ENCODE measurements at places on chromosomes 5 and 9.

- DNase-seq: no peak
Observed at GRCh38 chr9:18109675-18110074, 364.3 kb upstream of the ADAMTSL1 start.

DNA sequence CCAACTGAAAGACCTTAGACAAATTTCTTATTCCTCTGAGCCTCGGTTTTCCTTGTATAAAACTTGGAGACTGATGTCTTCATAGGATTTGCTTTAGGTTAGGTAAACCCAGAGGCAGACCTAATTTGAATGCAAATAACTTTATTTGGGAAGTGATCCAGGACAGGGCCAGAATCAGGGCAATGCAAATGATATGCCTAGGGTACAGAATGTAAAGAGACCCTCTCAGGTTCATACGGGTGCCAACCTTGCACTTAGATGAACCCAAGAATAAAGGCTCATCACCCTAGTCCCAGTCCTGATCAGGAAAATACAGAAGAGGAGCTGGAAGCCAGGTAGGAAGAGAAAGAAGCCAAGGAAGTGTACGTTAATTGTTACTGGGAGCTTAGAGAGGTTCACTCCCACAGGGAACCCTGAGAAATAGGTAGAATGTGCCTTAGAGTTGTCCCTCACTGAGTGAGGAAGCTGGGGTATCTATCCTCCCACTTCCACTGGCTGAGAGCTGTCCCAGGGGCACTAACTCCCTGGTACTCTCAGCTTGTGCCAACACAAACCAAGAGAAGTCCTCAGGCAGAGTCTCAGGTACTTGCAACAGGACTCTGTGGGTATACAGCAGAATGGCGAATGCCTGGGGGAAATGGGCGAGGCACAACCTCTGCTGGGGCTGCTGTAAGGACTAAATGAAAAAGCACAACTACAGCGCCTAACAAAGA lies 3.1 kb upstream of the HK3 start:
- DNase-seq: no peak

- no peak for DNase-seq
Observed at GRCh38 chr9:112495614-112496013, 9.0 kb downstream of the KIAA1958 start.

DNA sequence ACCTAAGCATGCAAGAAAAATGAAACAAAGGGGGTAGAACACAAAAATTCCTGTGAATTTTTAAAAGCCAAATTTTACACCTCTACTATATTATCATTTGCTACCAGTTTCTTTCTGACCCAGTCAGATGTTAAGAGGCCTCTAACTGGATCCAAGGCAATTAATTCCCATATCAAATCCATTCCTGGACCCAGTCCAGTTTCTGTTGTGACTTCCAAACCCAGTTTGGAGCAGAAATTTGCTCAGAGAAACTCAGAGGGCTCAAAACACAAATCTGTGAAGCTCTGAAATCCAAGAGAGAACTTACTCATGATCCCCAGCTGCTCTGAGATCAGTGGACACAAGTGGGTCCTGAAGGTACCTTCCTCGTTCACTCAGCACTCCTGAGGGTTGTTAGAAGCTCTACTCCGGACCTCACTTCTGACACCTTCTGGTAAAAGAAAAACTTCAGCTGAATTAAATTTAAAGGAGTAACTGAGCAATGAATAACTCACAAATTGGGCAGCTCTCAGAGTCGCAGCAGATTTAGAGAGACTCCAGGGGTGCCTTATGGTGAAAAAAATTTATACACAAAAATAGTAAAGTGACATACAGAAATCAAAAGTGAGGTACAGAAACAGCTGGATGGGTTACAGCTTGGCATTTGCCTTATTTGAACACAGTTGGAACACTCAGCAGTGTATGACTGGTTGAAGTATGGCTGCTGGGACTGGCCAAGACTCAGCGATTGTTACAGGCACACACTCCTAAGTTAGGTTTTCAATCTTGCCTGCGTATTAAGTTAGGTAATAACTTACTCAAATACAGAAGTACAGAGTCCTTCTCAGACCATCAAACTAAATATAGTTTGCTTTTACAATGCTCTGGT lies 32.4 kb downstream of the INSL4 start:
- no peak for DNase-seq

DNA sequence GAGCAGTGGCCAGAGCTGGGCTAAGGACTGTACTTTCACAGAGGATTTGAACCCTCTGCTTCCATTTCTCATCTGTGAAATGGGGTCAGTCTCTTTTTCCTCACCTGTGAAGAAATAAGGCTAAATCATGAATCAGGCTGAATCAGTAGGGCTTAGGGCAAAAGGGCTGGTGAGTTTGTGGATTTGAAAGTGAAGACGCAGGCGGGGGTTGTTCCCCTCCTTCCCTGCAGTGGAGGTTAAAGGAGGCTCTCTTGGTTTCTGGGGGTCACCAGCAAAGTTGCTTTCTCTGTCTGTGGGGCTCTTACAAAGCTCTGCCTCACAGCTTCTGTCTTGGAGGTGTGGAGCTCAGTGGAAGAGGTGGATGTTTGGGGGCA lies 17.6 kb upstream of the NDST1 start:
- no peak for DNase-seq

DNA sequence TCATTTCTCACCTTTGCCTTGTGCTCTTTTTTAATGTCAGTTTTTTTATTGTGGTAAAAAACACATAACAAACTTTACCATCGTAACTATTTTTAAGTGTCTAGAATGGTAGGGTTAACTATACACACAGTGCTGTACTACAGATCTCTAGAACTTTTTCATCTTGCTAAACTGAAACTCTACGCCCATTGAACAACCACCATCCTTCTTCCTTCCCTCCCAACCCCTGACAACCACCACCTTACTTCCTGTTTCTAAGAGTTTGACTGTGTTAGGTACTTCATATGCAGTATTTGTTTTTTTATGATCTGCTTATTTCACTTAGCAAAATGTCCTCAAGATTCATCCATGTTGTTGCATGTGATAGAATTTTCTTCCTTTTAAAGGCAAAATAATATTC lies 54.9 kb downstream of the PSAT1 start:
- DNase-seq: no peak

GRCh38 chr9:128191406-128192046 lies at the start of gene CIZ1:
TSS of gene CIZ1 (minus strand) at chr9:128191572. CDS start at chr9:128190857, 715 bp downstream.
- peak; percentile 60 for DNase-seq

- DNase-seq: no peak
Observed at GRCh38 chr5:104569621-104570020, 1007.0 kb upstream of the NUDT12 start.

GRCh38 chr5:180059326-180059725 lies 12.2 kb downstream of the RNF130 start:
- no peak for DNase-seq

DNA sequence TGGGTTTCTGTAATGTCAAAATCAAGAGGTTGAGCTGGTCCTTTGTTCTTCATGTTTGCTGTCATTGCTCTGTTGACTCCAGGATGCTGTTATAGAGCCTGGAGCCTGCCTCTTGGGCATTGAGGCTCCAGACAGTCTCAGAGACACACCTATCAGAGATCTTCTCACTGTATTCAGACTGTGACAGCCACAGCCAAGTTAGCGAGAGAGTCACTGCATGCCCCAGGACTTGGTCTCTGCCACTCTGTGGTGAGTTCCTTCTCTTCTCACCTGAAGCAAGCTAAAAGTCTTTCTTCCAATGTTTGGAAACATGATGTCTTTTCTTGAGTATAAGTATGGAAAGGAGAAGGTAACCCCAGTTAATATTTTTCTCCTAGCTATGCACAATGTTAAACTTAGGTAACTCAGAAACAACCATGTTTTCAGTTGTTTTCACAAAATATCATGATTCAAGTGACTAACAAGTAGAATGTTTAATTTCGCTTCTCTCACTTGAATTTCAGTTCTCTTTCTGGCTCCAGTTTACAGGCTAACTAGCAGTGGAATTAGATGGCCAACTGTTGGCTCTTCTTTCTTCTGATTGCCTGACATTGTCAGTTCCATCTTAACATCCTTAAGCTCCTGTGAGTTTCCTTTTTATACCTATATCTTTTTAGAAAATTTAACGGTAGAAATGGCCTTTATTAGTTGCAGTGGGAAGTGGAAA lies 20.6 kb upstream of the ZFYVE16 start:
- no peak for DNase-seq

DNA sequence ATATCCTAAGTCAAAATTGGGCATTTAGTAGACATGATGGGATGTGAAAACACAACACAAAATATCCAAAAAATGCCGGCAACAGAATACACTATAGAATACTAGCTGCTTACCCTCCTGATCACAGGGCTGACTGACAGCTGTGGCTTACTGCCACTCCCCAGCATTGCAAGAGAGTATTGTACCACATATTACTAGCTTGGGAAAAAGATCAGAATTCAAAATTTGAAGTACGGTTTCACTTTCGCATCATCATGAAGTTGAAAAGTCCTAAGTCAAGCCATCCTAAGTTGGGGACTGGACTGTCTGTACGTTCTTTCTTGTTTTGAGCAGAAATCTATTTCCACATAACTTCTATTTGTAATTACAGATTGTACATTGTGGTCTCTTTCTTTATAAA lies 851.4 kb downstream of the MAT2B start:
- no peak for DNase-seq

GRCh38 chr5:99068944-99069650 lies 140.3 kb upstream of the CHD1 start:
- no peak for DNase-seq

DNA sequence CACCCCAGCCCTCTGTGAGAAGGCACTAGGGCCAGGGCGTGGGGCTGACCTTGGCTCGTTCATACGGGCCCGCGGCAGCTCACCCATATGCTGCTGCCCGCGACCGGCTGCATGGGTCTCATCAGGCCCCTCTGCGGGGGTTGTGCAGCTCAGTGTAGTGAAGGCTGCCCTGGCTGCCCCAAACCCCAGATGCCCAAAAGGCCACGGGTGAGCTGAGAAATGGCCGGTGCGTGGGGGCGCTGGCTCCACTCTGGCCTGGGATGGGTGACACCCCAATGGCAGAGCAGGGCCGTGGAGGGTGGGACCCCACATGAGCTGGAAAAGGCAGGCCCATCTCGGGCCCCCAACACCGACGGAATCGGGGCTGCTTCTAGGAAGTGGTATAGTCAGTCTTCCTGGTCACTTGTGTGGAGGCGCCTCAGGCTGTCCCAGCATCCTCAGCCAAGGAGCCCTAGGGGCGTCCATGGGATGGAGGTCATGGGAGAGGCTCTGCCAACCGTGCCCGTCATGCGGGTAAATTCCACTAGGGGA lies 19.4 kb upstream of the LRRC14B start:
- no peak for DNase-seq

- no peak for DNase-seq
Observed at GRCh38 chr5:116340799-116341198, 233.8 kb downstream of the SEMA6A start.

DNA sequence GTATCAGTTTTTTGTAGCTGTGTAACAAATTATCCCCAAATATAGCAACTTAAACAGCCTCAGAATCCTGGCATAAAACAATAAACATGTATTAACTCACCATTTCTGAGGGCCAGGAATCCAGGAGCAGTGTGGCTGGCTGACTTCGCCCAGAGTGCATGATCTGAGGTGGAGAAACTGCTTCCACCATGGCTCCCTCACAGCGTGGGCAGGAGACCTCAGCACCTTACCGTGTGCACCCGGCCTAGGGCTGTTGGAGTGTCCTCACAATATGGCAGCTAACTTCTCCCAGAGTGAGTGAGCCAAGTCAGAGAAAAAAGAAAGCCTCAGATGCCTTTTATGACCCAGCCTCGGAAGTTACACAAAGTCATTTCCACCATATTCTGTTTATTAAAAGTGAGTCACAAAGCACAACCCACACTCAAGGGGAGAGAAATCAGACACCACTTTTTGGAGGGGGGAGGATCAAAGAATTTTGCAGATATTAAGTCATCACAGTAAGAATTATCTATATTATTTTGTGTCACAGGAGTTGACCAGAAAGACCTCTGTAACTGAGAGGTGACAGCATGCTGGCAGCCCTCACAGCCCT lies 59.6 kb downstream of the TSTD2 start:
- no peak for DNase-seq

DNA sequence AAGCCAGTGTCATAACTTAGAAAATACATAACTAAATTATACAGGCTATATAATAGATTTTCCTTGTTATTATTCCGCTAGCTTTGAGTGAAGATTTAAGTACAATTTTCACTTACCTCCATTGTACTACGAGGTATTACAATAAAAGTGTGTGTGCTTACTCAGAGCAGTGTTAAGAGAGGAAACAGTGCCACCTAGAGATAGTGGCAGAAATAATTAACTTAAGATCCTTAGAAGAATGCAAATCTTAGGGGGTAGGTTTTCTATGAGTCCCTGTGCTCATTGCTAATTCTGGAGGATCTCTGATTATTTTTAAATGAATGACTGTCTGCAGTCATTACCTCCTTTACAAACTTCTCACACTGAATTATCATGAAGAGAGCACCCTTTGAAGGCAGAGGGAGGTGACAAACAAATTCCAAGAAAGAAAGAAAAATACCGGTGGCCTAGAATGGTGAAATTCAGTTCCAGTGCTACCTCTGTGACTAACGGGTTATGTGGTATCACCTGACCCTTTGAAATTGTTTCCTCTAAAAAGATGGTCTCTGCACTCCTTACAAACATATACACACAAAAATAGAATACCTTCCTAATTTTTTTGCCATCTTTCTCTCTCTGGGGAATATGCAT lies 379.8 kb downstream of the TRIM36 start:
- no peak for DNase-seq

DNA sequence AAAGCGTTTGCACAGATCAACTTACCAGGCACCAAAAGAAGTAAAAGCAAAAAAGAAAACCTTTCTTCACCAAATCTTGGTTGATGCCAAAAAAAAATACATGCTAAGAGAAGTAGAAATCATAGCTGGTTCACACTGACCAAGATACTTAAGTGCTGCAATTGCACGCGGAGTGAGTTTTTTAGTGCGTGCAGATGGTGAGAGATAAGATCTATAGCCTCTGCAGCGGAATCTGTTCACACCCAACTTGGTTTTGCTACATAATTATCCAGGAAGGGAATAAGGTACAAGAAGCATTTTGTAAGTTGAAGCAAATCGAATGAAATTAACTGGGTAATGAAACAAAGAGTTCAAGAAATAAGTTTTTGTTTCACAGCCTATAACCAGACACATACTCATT lies 36.4 kb upstream of the CCDC152 start:
- no peak for DNase-seq

DNA sequence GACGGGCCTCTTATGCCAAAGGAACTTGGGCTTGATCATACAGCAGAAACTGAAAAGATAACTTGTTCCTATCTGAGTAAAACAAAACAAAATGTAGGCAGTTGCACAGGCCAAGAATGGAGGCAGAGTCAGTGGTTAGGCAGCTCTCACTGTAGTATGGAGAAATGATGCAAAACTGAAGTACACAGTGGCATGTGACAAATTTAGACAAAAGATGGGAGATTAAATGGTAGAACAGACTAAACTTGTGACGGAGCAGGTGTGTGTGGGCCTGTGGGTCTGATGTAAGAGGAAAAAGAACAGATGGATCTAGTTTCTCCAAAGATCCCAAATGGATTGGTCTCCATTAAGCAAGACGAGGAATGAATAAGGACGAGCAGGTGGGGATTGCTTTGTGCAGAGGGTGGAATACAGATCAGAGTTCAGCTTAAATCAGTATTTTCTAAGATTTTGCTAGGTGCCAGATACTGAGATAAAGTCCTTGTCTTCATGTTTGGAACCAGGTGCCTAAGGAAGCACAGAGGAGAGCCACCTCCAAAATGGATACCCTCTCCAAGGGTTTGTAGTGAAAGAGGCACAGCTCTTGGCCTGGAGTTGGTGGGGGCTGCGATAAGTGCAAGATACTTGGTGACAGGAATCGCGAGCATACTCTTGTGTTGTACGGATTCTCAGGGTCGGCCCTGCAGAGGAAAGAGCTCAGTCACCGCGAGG lies 722 bp upstream of the DCP2 start:
- no peak for DNase-seq

Measured in effector CD4-positive, alpha-beta T cell (primary cell).